Activated naive CD8-positive, alpha-beta T cell treated with anti-CD3 and anti-CD28 coated beads for 36 hours (primary cell): ENCODE measurements at places on chromosomes 1 and 21. TPM values are rescaled to one million over a fixed set of nuclear protein-coding genes. Genes with fewer than 3 reads are reported as not detected.
A peak's percentile ranks its signal among the peaks of the same experiment; 100 is the strongest.

The DMRTA2 gene
- total RNA-seq: 0.08 TPM

The PFDN2 gene
- total RNA-seq: 141 TPM

The TDRD10 gene
- total RNA-seq: not detected

The OLIG1 gene
- total RNA-seq: not detected

The MSH4 gene
- 0.35 TPM for total RNA-seq

The RAD54L gene
- 61.8 TPM for total RNA-seq

The LCE2A gene
- not detected for total RNA-seq

The ANKRD34A gene
- 9.3 TPM for total RNA-seq

The GSTM5 gene
- total RNA-seq: 0.06 TPM

The FAM72C gene
- 8.8 TPM for total RNA-seq

The TGFB2 gene
- not detected for total RNA-seq

The RSPH1 gene
- total RNA-seq: not detected

The SESN2 gene
- 35.4 TPM for total RNA-seq

GRCh38 chr1:22930240-22930912 lies 42.3 kb downstream of the LACTBL1 start:
- H3K4me1 ChIP-seq: no peaks in the 10 kb centered on the region
- H3K27me3 ChIP-seq: peaks cover 16% of the 10 kb centered on the region
- H3K4me3 ChIP-seq: no peak overlapping the region
- no peaks in the 10 kb centered on the region for H3K36me3 ChIP-seq

- no peak overlapping the region for H3K4me3 ChIP-seq
- H3K27ac ChIP-seq: no peak overlapping the region
- H3K36me3 ChIP-seq: peaks cover 5% of the 10 kb centered on the region
- no peak for DNase-seq
- no peaks in the 10 kb centered on the region for H3K27me3 ChIP-seq
- peaks cover 25% of the 10 kb centered on the region for H3K4me1 ChIP-seq
These were observed 17.1 kb upstream of the IVNS1ABP start for GRCh38 chr1:185334182-185334581.

- no peak for DNase-seq
- H3K4me1 ChIP-seq: no peaks in the 10 kb centered on the region
- H3K36me3 ChIP-seq: no peaks in the 10 kb centered on the region
- no peak overlapping the region for H3K27ac ChIP-seq
These were observed 116.9 kb downstream of the NOS1AP start for GRCh38 chr1:162186406-162186805.

- no peak overlapping the region for H3K27ac ChIP-seq
- H3K4me1 ChIP-seq: peaks cover 6% of the 10 kb centered on the region
- H3K36me3 ChIP-seq: no peaks in the 10 kb centered on the region
- no peak for DNase-seq
These were observed 7.4 kb upstream of the SVBP start for GRCh38 chr1:42824481-42825035.

DNA sequence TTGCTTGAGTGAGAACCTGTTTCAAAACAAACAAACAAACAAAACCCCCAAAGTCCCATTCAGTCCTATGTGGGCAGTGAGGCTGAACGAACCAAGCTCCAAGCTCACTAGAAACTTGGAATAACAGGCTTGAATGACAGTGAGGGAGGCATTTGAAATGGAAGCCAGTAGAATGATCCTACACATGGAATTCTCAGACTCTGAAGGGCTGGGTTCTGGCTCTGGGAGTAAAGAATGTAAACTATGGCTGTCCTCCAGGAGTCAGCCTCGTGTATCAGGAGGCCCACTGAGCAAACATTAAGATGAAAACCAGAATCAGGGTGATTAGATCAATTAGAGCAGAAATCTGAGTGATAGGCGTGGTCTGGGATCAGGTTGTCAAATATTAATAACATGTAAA lies 14.9 kb downstream of the PCP4L1 start:
- H3K27ac ChIP-seq: no peak overlapping the region
- peaks cover 4% of the 10 kb centered on the region for H3K27me3 ChIP-seq
- H3K36me3 ChIP-seq: no peaks in the 10 kb centered on the region
- DNase-seq: no peak

GRCh38 chr1:109914587-109915240 lies 4.1 kb downstream of the CSF1 start:
- H3K36me3 ChIP-seq: peaks cover 58% of the 10 kb centered on the region
- H3K27ac ChIP-seq: no peak overlapping the region
- DNase-seq: no peak
- no peaks in the 10 kb centered on the region for H3K27me3 ChIP-seq
- H3K4me1 ChIP-seq: peaks cover 27% of the 10 kb centered on the region

GRCh38 chr1:154863315-154864174 lies 6.5 kb downstream of the KCNN3 start:
- no peak for DNase-seq
- H3K4me1 ChIP-seq: peaks cover 37% of the 10 kb centered on the region
- H3K27me3 ChIP-seq: peaks cover 25% of the 10 kb centered on the region
- no peaks in the 10 kb centered on the region for H3K36me3 ChIP-seq

DNA sequence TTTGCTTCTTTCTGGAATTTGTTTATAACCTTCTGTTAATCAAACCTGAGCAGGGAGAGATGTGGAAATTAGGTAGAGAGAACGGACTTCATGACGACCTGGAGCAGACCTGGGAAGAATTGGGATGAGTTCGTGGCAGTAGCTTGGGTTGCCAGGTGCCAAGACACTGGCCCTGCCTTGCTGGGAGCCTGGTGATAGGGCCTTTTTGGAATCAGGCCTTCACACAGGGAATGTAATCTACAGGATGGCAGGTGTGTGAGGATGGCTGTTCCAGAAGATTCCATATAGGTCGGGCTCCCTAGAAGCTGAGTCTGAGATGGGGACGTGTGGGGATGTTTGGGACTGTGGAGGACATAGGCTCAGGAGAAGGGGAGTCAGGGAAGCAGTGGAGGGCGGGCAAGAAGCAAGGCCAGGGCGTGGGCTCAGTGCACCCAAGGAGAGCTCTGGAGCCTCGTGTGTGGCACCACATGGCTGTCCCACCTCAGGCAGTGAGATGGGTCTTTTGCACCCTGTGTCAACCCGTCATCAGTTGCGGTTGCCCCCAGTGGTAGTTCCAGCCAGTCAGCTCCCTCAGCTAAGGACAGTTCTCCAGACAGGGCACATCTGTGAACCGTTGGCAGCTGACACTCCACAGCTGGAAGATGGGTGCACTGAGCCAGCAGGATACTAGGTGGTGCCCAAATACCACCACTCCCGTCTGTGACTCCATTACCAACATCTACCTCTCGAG lies 395.9 kb downstream of the MATN1 start:
- no peaks in the 10 kb centered on the region for H3K36me3 ChIP-seq
- no peak for DNase-seq
- H3K27me3 ChIP-seq: no peaks in the 10 kb centered on the region
- no peak overlapping the region for H3K27ac ChIP-seq
- H3K4me1 ChIP-seq: no peaks in the 10 kb centered on the region

GRCh38 chr1:204103431-204103741 lies 30.5 kb downstream of the SOX13 start:
- no peak overlapping the region for H3K27ac ChIP-seq
- H3K27me3 ChIP-seq: peaks cover 6% of the 10 kb centered on the region
- H3K4me1 ChIP-seq: peaks cover 22% of the 10 kb centered on the region

DNA sequence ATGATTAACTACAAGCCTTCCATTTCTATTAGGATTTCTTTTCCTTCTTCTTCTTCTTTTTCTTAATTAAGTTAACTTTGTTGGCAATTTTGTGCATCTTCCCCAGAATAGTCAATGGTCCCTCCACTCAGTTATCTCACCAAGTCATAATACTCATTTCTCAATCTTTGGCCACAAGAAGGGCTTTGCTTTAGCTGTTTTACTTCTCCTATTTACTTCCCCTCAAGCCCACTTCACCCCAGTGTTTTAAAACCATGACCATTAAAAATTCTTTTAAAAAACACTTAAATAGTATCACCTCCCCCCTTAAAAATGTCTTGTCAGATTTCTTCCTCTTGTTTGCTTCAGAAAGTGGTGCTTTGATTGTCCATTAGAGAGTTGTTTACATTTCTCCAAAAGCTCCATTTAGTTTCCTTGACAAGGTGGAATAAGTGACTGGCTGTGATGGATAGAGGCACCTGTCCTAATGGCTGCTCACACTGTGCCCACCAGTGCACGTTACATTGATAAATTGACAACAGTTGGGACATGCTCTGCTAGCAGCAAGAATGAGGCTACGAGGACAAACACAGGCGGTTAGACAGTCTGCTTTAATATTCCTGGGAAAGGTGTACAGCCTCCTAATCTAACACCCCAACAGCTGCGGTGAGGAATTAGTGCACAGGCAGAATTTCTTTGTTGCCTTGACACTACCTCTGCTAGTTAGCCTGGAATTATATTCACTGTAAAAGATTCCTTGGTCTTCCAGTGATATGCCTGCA lies 354.7 kb downstream of the LMO4 start:
- H3K27ac ChIP-seq: no peak overlapping the region
- H3K27me3 ChIP-seq: peaks cover 7% of the 10 kb centered on the region
- no peaks in the 10 kb centered on the region for H3K4me1 ChIP-seq
- no peak for DNase-seq
- no peak overlapping the region for H3K4me3 ChIP-seq
- no peaks in the 10 kb centered on the region for H3K36me3 ChIP-seq

GRCh38 chr1:165842671-165843129 lies 15.3 kb downstream of the UCK2 start:
- H3K4me1 ChIP-seq: peaks cover 31% of the 10 kb centered on the region
- peak overlapping the region; percentile 29 for H3K4me3 ChIP-seq
- H3K27me3 ChIP-seq: no peaks in the 10 kb centered on the region
- peaks cover 28% of the 10 kb centered on the region for H3K36me3 ChIP-seq

DNA sequence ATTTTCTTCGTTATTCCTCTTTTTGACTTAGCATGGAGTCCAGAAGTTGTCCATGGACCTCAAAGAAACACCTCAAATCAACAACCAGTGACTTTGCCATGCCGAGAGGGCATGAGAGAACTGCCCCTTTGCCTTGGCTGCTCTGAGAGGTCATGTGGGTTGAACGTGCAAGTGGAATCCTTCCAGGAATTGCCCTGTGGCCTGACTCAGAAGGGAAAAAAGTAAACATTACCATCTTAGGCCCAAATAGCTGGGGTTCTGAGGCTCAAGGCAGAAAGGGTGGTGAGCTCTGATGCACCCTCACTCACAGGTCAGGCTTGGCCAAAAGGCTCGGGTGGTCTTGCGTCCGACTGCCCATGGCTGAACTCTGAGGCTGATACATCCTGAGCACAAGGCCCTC lies 15.1 kb downstream of the STUM start:
- no peak overlapping the region for H3K4me3 ChIP-seq
- no peak for DNase-seq
- no peaks in the 10 kb centered on the region for H3K36me3 ChIP-seq
- no peaks in the 10 kb centered on the region for H3K4me1 ChIP-seq
- H3K27me3 ChIP-seq: peaks cover 11% of the 10 kb centered on the region
